Omental fat pad (tissue), 4 donors: ENCODE measurements at places on chromosomes 13 and 19. TPM values are rescaled to one million over a fixed set of nuclear protein-coding genes. Genes with fewer than 3 reads are reported as not detected.

DNA sequence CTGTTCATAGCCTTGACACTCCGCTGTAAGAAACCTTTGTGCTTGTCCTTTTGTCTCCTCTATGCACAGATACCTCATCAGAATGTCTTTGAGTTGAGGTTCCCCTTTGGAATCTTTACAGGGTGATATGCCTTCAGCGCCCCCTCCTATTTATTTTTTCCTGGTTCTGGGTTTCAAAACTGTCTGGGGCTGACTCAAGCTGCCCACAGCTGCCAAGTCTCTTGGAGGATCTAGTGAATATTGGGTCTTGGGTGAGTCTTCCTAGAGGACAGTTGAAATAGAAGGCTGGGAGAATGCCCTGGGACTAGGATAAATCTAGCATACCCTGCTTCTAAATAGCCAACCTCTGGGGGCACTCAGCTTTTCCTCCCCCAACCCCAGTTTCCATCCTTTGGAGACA lies 930 bp downstream of the ZNF136 start:
- DNase-seq: no peak

The ZNF729 gene
- total RNA-seq: not detected

The ZFP28 gene
- total RNA-seq: 4.9 TPM

DNA sequence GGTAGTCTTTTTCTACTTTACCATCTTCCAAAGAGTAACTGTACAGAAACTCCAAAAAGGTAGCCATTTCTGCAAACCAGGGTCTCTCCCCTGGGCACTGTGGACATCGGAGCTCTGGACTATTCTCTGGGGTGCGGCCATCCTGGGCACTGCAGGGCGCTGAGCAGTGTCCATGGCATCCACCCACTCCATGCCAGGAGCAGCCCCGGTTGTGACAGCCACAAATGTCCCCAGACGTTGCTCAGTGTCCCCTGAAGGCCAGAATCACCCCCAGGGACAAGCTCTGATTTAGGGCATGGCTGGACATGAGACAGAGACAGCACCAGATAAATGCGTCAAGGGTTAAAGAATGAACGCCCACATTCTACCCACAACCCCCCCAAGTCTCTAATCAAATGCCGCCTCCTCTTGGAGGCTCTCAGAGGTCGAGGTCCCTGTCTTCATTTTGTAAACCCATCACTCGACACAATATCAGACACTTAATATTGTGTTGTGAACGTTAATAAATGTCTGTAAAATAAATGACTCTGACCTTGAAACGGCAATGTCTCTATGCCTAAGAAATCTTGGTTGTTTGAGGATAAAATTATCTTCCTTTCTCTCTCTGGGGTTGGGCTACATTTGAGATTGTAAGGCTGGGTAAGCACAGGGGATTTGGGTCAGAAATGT lies 8.9 kb downstream of the GNG7 start:
- no peak for DNase-seq

DNA sequence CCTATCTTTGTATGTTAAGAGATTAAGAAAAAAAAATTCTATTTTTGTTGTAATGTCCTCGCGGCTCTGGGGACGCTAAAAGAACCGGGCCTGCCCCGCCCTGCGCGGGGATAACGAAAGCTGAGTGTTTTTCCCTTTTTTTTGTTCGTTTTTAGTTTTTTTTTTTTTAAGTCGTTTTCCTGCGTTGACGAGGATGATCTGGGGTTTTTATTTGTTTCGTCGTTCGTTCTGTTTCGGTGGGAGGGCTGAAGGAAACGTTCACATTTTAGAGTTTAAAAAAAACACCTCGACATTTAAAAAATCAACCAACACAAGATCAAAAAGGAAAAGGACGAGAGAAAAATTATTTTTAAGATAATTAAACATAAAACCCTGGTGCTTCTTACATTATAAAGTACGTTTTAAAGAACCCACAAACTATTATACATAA lies 5.6 kb downstream of the LYL1 start:
- no peak for DNase-seq

- no peak for DNase-seq
These were observed 580 bp downstream of the AP2A1 start for GRCh38 chr19:49767381-49767780.

The CAPN12 gene
- 2.5 TPM for total RNA-seq

DNA sequence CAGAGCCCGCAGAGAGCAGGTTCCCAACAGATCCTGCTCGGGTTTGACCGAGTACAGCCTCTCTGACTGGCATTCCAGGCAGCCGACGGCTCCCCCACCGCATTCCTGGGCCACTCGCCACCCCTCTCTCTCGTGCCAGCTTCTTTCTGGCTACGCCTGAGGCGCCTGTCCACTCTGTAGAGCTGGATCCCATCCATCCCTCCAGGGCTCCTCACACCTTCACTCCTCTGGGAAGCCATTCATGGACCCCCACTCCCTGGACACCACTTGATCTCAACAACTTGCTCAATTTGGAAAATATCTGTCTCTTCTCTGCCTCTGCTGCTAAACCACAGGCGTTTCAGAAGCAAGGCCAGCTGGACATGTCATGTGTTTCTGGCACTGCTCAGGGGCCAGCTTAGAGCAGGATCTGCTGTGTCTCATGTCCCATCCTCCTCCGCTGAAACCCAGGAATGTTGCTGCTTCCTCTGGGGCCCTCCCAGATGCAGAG lies 30.6 kb upstream of the ATP1A3 start:
- DNase-seq: no peak

GRCh38 chr13:28429685-28430290 lies 65.1 kb downstream of the FLT1 start:
- no peak for DNase-seq

DNA sequence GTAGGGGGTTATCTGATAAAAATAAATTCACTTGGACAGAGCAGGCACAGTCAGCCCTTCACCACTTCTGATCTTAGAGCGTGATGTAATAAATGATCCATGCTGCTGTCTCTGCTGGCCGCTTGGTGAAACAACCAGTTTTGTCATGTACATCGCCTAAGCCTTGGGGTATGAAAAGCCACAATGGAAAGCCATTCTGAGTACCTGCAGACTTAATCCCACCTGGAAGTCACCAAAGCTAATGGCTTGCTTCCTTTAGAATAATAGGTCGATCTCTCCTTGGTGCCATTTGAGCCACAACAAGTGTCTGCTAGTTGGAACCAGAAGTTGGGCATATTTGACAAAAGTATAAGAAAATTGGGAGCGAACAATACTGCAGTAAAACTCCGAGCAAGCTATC lies 1649.7 kb upstream of the SPRY2 start:
- DNase-seq: no peak

- DNase-seq: no peak
These were observed 4.5 kb downstream of the NTN5 start for GRCh38 chr19:48668332-48668731.

DNA sequence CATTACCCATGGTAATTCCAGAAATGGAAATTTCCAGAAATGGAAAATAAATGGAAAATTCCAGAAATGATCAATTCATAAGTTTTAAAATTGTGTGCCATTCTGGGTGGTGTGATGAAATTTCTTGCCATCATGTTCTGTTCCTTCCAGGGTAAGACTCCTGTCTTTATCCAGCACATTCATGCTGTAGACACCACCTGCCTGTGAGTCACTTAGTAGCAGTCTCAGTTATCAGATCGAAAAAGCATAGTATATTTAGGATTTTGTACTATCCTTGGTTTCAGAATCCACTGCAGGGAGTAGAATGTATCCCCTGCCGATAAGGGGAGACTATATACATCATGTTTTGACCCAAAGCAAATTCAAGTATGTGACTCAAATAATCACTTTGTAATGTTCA lies 26.7 kb upstream of the CSNK1A1L start:
- DNase-seq: no peak

DNA sequence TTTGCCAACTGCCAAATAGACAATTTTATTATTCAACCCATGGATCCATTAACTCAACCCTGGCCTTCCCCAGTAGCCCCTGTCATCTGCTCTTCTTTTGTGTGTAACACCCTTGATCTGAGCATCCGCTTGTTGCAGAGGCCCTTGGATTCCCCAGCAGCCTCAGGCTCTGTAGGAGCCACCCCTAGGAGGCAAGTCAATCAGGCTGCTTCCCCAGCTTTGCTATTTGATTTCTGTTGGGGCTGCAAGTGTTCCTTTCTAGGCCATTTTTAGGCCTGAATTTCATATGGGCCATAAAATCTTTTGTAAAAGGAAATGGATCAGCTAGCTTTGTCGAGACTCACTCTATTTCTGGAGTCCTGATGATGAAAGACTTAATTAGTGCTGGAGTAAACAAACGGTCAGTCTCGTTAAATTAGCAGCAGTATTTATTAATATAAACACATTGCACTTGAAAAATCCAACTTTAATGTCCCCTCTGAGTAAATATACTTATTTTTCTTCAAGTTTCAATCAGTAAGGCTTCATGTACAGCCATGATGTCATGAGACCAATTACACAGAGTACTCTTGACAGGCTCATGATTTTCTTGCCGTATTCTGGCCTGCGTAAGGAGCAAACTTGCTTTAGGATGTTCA lies 105.3 kb downstream of the RGCC start:
- no peak for DNase-seq

GRCh38 chr19:55481794-55482155 lies 3.2 kb upstream of the NAT14 start:
- DNase-seq: no peak

- no peak for DNase-seq
These were observed 82.2 kb downstream of the ATP11A start for GRCh38 chr13:112771877-112772538.

The FOXO1 gene
- total RNA-seq: 65.7 TPM

DNA sequence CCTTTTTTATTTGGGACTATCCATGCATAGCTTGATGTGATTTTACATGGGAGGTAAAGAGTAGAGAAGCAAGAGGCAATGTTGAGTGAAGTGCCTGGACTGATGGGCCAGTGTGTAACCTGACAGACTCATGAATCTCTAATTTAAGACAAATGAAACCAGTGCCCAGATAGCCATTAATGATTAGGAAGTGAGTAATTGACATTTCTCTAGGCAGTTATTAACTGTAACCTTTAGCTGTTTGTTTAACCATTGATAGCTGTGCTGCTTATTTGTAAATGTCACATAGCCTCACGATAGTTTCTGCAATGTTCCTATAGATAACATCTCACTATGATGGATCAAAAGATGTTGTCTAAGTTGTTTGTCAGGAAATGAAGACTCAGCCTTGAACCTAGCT lies 1047.5 kb upstream of the SPRY2 start:
- no peak for DNase-seq

DNA sequence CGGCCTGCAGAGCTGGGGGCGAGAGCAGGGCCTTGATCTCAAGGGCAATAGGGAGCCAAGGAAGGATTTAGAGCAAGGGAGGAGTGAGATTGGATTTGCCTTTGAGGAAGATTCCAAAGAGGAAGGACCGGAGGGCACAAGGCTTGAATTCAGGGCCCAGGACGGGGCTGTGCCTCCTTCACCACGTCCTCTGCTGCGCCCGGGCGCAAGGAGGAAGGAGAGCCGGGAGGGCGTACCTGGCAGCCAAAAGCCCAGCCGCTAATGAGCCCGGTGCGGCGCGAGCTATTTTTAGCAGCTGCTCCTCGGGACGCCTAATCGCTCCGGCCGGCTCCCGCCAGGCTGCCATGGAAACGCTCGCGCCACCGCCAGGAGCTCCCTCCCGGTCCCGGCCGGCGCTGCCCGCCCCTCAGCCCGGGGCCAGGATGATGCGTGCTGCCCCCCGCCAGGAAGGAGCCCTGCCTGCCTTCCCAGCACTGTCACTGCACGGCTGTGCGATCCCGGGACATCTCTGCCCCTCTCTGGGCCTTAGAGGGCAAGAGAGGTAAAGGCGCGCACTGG lies 31.3 kb downstream of the TINCR start:
- DNase-seq: no peak

DNA sequence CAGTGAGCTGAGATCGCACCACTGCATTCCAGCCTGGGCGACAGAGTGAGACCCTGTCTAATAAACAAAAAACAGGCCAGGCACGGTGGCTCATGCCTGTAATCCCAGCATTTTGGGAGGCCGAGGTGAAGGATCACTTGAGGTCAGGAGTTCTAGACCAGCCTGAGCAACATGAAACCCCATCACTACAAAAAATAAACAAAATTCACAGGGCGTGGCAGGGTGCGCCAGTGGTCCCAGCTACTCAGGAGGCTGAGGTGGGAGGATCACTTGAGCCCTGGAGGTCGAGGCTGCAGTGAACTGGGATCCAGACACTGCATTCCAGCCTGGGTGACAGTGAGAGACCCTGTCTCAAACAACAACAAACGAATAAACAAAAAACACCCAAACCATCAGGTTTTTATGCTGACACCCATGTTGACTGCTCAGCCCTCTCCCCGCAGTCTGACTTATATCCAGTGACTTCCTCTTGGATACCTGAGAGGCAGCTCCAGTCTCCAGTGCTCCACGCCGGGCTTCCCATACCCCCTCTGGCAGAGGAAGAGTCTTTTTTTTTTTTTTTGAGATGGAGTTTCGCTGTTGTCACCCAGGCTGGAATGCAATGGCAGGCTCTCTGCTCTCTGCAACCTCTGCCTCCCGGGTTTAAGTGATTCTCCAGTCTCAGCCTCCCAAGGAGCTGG lies 17.7 kb downstream of the WTIP start:
- DNase-seq: no peak

DNA sequence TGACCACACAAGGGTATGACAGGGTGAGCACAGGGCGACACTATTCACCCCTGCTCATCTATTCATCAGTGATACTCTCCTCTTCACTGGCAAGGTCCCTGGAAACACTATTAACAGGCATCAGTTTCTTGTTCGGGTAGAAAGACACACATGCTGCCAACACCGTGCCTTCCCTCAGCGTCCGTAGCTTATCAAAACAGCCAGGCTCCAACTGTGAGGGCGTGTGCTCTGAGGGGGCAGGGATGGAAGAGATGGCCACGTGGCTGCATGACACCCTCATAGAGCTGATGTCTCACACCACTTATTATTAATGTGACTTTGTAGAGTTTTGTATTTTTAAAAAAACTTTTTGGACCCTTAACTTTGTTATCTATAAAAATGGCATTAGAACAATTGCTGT lies 160.3 kb downstream of the ITGBL1 start:
- DNase-seq: no peak

The EIF3K gene
- total RNA-seq: 469 TPM

DNA sequence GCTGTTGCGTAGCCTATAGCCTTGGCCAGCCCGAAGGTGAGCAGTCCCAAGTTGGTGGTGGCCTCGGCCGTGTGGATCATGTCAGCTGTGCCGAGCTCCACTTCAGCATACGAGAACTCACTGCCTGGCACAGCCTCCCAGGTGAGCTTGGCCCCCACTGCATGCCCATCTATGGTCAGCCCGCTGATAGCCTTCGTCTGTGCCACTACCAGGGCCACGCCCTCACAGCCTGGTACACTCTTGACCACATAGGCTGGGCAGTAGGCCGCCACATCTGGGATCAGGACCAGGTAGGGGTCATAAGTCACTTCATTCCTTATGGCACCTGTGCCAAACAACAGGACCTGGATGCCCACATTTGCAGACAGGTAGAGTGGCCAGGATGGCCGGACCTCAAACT lies 7.4 kb downstream of the FCGBP start:
- no peak for DNase-seq

The LRRC4B gene
- total RNA-seq: 1.2 TPM

- no peak for DNase-seq
These were observed 307.5 kb downstream of the TBC1D4 start for GRCh38 chr13:75174481-75174880.
